ENCODE measurements at places on chromosomes 5 and 9.

DNA sequence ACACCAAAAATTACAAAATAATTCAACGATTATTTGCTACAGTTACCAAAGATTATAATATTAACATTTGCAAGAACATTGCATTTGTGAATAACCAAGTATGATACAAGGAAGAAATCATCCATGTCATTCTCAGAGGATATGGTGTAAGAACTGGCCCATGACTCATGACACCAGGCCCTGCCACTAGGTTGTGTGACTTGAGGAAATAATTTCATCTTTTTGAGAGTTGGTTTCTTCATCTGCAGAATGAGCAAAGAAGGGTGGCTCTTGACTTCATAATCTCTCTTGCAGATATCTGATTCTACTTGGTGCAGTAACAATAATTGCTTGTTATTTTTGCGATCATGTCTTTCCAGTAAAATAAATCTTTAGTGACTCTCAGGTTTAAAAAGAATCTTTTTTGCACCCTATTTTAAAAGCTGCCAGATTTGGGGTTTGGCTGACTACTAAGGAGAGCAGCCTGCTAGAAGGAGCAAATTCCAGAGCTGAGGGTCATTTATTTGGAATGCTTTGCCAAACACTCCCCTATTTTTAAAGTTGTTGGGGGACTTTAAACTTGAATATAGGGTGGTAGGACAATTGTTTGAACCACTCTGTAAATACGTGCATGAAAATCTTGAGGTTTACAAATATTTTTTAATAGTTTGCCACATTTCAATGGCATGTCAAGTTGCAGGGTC is 23.5 kb downstream of the ITGA1 start:
- DNase-seq = no peak

GRCh38 chr5:140575309-140575708 is 10.7 kb downstream of the SLC35A4 start:
- DNase-seq = no peak

- DNase-seq = no peak
Observed at GRCh38 chr5:39892708-39893107, 467.9 kb upstream of the DAB2 start.

- DNase-seq = no peak
Observed at GRCh38 chr5:172640139-172640538, 924 bp upstream of the NEURL1B start.

GRCh38 chr9:107054146-107054545 is 191.2 kb downstream of the ZNF462 start:
- DNase-seq = no peak

GRCh38 chr5:68515514-68515913 is 300.0 kb downstream of the PIK3R1 start:
- DNase-seq = no peak

DNA sequence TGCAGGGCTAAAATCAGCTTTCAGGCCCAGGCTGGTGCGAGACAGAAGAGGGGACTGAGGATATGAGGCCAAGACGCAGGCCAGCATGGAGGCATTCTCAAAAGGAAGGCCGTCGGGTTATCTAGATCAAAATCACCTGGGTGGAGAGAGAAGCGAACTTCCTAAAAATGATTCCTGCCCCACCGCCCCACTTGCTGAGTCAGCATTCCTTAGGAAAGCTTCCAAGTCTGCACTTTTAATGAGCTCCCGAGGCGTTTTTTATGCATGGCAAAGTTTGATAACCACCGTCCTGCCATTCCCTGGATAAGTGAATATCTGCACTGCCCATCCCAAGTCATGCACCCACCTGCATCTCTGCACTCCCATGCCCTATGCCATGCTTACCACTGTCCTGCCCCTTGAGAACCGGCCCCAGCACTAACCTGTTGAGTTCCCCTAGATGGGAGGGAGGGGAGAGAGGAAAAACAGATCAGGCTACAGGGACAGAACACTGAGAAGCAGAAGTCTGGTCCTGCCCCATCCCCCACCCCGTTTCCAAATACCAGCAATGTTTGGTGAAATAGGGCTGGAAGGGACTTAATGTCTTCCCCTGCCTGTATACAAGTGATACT is 1.6 kb upstream of the SPOCK1 start:
- DNase-seq = no peak

GRCh38 chr9:128702949-128703615 is 779 bp downstream of the PKN3 start:
- DNase-seq = no peak

GRCh38 chr9:126514037-126514821 is 99.5 kb upstream of the LMX1B start:
- DNase-seq = peak; percentile 58

- DNase-seq = no peak
Observed at GRCh38 chr5:114055318-114056184, 306.3 kb upstream of the KCNN2 start.

DNA sequence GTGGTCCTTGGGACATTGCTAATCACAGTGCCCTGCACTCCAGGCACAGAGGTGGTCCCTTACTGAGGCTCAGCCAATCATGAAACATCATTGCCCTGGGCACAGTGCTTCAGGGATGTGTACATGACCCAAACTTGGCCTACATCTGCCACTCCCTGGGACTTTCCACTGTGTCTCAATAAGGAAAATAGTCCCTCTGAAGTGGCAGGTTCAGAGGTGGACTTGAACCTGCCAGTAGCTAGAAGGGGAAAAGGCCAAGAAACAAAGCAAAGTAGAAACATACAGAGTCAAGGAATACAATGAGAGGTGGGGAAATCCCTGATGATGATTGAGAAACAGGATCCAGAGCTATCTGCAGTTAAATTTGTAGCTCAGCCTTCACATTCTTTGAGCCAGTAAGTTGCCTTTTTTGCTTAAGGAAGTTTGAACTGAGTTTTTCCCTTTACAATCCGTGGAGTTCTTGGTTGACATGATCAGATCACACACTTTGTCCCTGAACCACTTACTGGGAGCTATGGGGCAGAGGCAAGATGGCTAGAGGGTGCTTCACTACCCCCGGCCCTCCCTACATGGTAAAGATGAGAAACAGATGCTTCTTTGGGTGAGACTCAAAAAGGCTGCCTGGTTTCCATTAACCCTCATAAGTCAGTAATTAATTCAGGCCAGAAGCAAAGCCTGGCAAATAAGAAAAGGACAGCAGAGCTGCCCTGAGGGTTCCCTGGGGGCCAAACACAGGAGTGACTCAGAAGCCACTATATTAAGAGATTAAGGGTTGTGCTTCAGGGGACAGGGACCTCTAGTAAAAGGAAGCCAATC is 57.6 kb downstream of the SH3TC2 start:
- DNase-seq = no peak

DNA sequence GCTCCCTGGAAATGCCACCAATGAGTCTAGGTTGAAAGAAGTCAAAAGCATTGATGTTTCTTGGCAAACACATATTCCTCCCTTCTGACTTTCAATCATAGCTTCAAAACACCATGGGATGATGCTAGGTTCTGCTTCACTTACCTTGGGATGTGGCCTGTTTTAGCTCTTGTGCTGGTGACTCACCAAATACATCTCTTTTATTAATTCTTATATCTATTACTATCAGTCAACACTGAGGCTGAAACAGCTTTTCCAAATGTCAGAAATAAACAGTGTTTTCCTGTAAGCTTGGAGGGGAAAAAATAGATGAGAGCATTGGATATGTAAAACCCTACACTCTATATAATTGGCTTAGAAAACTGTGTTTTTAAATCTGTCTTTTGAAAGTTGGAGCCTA is 245.4 kb upstream of the NREP start:
- no peak for DNase-seq

GRCh38 chr5:139693676-139694364 is 45.7 kb downstream of the CXXC5 start:
- no peak for DNase-seq

DNA sequence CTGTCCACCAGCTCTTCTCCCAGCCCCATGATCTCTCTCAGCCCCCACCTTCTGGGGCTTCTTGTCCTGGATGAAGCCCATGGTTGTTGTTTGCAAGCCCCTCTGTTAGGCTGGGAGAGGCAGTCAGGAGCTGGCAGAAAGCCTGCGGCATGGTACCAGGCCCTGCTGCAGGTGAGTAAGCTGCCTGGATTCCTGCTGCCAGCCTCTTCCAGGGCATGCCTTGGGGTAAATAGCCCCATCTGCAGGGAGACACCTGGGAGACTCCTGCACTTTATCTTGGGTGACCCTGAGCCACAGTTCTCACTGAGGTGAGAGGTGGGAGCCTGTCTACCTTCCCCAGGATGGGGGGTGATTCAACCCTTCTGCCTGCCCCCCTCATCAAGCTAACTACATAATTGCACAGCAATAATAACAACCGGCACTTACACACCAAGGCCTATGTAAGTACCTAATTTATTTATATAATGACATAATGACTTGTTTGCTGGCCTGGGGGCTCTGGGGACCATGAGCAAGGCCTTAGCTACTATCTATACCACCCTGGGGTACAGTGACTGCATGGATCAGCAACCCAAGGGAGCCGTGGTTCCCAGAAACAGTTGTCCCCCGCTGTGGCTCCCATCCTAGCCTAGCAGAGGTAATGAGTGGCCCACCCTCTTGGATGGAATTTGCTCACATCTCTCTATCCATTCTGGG is 116.0 kb downstream of the PSD2 start:
- DNase-seq = no peak

- DNase-seq = no peak
Observed at GRCh38 chr5:68273717-68274409, 58.3 kb downstream of the PIK3R1 start.

- DNase-seq = no peak
Observed at GRCh38 chr9:78970375-78970774, 601.4 kb upstream of the TLE4 start.

DNA sequence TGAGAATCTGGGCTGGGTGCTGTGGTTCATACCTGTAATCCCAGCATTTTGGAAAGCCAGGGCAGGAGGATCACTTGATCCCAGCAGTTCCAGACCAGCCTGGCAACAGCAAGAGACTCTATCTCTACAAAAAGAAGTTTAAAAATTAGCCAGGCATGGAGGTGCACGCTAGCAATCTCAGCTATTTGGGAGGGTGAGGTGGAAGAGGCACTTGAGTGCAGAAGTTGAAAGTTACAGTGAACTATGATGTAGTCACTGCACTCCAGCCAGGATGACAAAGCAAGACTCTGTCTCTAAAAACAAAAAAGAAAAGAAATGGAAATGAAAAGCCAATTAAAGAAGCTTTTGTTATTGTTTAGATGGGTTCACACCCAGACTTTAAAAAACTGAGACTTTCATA is 131.6 kb upstream of the RASA1 start:
- no peak for DNase-seq

GRCh38 chr9:124137009-124137943 is 120.5 kb upstream of the NEK6 start:
- DNase-seq = no peak
